Fibroblast of the aortic adventitia (primary cell): ENCODE measurements at places on chromosomes 3 and 15.

DNA sequence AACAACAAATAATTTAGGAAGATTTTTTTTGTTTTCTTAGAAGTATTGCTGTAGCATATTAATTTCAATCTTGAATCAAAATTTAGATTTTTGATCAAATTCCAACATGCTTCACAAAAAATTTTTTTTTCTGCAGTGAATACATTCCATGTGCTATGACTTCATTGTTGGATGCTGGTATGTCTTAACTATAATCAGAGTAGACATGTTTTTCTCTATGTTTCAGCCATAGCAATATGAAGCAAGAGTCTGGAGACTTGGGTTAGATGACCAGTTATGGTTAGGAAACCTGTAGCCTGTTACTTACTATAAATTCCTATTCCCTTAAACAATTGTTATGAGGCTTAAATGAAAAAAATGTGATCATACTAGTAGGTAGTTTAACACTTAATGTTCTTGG, 176.1 kb upstream of the CHL1 start:
- DNase-seq: no peak

GRCh38 chr15:98914626-98915025, 93.0 kb downstream of the PGPEP1L start:
- peak; percentile 97 for DNase-seq

DNA sequence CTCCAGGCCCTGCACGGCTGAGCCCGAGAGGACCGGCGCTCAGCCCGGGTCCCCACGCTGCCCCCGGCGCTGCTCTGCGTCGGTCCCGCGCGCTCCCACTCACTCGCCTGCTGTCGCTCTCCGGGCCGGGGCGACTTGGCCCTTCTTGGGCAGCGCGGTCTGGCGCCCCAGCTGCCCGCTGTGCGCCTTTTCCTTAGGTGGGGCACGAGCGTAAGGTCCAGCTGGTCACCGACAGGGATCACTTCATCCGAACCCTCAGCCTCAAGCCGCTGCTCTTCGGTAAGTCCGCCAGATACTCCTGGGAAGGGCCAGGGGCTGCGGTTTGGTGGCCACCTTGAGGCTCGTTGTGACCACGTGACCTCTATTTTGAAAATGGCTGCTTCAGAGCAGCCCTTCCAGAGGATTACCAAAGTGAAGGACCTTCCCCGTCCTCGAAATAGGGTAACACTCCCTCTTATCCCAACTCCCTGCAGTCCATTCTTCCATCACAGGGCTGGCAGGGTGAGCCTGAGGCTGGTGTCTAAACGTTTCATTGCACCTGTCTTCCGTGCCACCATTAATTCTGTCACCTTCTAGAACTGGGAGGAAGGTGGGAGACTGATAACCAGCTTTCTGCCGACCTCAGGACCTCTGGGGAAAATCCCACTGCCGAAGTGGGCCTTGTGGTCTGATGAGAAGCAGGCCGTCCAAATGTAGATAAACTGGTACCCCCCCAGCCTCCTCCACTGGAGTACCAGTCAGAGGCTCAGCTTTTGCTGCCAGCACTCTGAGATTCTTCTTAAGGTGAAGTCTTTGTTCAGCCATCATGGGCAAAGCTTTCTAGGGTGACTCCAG, 812 bp downstream of the P4HTM start:
- peak; percentile 35 for DNase-seq

GRCh38 chr3:171838218-171838720, 4.9 kb upstream of the TMEM212 start:
- peak; percentile 86 for DNase-seq

DNA sequence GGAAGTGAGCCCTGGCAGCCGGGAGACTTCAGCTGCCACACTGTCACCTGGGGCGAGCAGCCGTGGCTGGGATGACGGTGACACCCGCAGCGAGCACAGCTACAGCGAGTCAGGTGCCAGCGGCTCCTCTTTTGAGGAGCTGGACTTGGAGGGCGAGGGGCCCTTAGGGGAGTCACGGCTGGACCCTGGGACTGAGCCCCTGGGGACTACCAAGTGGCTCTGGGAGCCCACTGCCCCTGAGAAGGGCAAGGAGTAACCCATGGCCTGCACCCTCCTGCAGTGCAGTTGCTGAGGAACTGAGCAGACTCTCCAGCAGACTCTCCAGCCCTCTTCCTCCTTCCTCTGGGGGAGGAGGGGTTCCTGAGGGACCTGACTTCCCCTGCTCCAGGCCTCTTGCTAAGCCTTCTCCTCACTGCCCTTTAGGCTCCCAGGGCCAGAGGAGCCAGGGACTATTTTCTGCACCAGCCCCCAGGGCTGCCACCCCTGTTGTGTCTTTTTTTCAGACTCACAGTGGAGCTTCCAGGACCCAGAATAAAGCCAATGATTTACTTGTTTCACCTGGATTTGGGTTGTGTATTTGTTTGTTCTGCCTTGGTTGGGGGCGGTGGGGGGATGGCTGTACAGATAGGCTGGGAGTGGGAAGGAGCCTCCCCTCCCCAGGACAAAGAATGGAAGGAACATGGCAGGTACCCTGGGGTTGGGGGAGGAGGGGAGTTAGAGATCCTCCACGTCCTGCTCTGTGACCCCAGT, 2.9 kb upstream of the GRM2 start:
- DNase-seq: no peak

- DNase-seq: no peak
Measured at GRCh38 chr3:49722896-49723295, 855 bp downstream of the GMPPB start.

DNA sequence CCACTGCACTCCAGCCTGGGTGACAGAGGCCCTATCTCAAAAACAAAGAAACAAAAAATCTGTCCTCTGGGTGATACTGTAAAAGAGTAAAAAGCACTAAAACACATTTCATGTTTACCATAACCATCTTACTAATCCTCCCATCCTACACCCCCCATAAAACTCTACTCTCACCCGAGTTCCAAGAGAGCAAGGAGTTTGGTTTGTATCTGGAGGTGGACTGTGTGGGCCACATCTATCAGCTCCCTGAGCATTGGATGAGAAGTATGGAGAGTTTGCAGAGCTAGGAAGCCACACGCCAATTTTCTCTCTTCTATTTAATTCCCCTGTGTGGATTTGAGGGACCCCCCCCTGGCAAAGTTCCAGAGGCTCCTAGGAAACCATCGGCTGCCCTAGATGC, 80.0 kb downstream of the ATP10A start:
- DNase-seq: no peak

- DNase-seq: no peak
Measured at GRCh38 chr3:161096771-161097367, 8.3 kb downstream of the B3GALNT1 start.

DNA sequence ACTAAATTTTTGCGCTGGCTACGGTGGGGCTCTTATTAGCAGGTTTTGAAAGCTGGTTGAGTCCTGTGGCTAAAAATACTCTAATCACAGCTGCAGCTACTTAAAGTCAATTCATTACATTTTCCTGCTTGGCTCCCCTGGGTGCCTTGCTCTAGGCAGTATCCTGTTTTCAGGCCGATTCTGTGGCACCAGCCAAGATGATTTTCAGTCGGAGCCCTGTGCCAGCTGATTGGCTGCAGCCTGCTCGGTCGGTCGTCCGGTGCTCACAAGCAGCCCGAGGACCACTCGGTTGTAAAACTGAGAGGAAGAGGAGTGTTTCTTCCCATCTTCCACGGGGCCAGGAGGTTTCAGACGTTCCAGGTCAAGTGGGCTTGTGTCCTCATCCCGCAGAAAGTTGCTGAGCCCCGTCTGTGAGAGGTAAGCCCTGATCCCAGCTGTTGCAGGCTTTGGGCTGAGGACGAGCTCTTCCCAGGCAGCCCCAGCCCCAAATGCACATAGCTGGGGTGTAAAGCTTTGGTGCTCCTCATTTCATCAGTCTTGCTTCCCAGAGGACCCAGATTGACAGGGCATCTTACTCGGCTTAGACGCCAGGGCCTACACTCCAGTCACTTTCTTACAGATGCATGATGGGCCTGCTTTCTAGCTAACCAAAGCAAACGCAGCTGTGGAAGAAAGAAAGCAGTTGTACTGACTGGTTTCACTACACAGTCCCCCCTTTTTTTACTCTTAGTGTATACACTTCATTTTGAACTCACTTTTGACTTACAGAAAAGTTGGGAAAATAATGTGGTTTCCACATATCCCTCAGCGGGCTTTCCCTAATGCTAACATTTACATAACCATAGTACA, 15.9 kb downstream of the LYSMD4 start:
- peak; percentile 51 for DNase-seq

- DNase-seq: no peak
Measured at GRCh38 chr3:88775026-88775690, 332.3 kb upstream of the EPHA3 start.

GRCh38 chr3:119481079-119481478, 12.3 kb downstream of the POGLUT1 start:
- no peak for DNase-seq

- no peak for DNase-seq
Measured at GRCh38 chr3:18586076-18586475, 160.9 kb upstream of the SATB1 start.

DNA sequence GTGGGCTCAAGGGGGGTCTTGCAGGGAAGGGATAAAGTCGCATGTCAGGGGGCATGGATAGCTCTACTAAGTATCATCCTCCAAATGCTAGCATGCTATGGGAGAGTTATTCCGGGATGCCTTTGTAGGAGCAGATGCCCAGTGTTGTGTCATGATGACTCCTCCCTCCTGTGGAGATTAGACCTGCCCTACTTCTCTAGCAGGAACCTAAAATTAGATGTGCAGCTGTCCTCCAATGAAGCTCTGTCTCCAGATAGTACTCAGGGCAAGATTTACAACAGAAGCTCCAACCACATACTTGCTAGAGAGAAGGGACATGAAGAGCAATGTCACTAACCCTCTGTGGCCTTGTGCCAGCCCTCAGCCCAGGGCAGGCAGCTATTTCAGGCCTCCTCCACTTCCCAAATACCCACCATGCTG, 82.5 kb downstream of the AGBL1 start:
- no peak for DNase-seq

DNA sequence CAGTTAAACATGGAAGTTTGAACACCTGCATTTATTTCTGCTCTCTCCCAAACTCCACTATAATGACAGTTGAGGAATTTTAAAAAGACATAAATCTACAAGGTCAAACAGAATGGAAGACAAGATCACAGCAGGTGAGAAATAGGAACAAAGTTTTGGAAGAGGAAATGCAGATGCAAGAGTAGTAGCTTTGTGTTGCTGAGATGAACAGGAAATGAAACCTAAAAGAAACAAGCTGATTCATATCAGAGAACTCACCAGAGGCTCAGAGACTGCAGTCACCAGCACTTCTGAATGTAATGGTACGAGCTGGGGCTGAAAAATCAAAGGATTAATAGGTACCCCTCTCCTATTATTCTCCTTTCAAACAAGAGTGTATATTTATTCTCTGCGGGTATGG, 459.9 kb downstream of the RAP2B start:
- no peak for DNase-seq

DNA sequence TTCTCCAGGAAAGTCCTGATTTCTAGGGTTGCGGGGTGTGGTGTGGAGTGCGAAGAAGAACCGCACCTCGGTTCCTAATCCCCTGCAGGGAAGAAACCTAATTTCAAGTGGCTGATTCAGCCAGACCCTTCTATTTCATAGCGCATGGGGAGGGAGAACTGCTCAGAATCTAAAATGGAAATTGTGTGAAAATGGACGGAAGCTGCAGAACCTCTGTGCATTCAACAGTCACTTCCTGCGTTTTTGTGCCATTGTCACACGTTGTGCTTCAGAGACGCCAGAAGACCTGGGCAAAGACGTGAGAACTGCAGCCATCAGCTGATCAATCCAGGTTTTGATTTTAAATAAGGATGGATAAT, 1.2 kb downstream of the SIDT1 start:
- DNase-seq: no peak

DNA sequence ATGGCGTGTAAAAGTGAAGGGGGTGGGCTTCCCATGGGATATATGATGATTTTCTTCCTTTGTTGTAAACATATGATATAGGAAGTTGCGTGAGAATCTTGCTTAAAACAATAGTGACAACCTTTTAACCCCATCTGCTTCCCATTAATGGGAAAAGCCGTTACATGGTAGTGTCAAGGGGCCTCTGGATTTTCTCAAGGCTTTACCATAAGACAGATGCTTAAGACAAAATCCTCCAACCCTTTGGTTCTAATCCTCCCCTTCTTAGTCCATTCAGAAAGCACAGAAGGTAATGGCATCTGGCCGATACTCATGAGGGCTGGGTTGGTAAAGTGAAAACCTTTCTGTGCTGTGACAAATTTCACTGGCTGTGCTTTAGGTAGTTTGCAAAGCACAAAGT, 25.0 kb downstream of the DPH3 start:
- DNase-seq: peak; percentile 74

- no peak for DNase-seq
Measured at GRCh38 chr3:195553268-195553667, 10.1 kb upstream of the PPP1R2 start.

DNA sequence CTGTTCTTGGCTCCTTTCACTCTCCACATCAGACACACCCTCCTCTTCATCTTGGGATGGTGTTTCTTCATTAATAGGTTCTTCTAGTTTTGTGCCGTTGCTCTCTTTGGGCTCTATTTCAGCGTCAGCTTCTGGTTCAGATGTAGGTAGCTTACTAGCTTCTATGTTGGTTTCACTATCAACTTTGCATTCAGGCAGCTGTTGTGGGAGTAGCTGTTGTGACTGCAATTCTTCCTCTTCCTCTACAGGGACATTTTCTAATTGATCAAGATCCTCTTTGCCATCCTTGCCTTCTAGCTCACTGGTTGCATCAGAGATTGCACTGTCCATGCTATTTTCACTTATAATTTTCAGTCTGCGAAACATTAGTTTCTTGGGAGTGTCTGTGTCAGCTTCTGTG, 80.1 kb downstream of the SETD2 start:
- no peak for DNase-seq

GRCh38 chr3:23552506-23552905, 253.2 kb upstream of the UBE2E1 start:
- DNase-seq: no peak

DNA sequence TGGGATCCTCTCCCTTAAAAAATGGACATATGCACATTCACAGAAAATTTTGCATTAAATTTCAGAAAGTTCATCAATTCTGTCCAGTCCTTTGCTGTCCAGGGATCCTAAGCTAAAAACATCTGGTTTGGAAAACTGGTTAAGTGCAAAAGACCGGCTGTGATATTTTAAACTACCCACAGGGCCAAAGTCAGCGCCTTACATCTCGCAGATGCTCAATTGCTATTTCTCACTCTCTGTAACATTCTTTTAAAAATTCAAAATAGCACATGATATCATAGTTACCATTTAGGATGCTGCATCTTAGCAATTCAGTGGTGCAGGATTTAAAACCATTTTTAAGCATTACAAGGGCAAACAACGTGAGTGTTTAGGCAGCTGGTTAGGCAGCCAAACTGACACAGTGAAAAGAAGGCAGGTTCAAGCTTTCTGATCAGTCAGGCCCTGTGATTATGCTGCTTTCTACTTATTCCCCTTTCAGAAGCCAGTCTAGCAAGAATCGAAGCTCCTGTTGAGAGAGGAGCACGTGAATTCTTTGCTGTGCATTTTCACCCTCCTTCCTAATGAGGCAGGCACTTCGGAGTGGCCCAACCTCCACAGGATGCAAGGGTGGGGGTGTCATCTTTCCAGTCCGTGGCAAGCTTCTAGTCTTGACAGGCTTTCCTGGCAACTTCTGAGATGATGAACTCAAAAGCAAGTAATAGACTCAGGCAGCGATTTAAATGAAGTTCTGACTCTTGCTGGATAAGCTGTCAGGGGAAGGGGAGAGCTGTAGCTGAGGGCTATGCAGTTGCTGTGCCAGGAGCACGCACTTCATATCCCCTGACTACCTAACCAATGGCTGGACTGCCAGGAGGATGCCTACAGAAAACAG, 8.8 kb downstream of the PRICKLE2 start:
- peak; percentile 64 for DNase-seq
